ENCODE measurements at places on chromosomes 3 and 15.

- DNase-seq, result peak; percentile 83
Observed at GRCh38 chr3:188950832-188951489, 220.8 kb upstream of the TPRG1 start.

- no peak for DNase-seq
Observed at GRCh38 chr3:176964661-176965060, 232.6 kb downstream of the TBL1XR1 start.

- peak; percentile 23 for DNase-seq
Observed at GRCh38 chr15:39720621-39721611, 61.7 kb downstream of the FSIP1 start.

DNA sequence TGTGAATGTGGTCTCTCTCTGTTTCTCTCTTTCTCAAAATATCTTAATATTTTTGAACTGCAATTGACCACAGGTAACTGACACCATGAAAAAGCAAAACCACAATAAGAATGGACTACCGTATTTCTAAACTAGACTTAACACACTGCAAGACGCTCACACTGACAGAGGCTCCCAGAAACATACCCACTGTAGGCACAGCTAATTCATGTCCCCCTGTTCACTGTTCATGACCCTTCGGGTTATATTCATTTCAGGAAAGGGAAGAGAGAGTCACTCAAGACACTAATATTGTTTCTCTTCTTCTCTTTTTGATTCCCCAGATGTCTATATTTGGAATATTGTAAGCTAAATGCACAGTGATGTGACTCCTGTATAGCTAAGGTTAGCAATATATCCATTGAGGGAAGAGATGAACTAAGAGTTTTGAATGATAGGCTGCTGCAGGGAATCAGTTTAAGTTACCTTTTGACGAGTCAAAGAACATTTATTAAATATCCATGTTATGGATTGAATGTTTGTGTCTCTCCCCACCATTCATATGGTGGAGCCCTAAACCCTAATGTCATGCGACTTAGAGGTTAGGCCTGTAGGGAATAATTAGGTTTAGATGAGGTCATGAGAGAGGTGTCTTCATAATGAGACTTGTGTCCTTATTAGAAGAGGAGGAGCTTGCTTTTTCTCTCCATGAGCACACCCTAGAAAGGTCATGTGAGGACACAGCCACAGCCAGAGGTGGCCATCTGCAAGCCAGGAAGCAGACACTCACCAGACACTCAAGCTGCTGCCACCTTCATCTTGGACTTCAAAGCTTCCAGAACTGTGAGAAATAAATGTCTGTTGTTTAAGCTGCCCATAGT is 216.6 kb upstream of the GRM7 start:
- no peak for DNase-seq

GRCh38 chr15:73127302-73127936 is 75.2 kb downstream of the NEO1 start:
- DNase-seq, result no peak

- DNase-seq, result no peak
Observed at GRCh38 chr15:82830427-82831173, 21.2 kb downstream of the WHAMM start.

GRCh38 chr3:107945417-107946094 is 145.3 kb downstream of the CD47 start:
- DNase-seq, result no peak

DNA sequence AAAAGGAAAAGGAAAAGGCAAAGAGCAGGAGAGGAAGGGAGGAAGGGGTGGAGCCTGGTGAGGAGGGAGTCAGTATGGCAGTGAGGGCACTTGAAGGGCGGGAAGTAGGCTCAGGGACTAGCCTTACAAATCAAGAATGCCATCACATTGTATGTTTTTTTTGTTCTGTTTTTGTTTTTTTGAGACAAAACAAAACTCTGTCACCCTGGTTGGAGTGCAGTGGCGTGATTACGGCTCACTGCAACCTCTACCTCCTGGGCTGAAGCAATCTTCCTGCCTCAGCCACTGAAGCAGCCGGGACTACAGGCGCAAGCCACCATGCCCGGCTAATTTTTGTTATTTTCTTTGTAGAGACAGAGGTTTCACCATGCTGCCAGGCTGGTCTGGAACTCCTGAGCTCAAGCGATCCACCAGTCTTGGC is 10.5 kb upstream of the PIK3CB start:
- DNase-seq, result no peak

GRCh38 chr15:78059110-78059839 is 18.2 kb downstream of the TBC1D2B start:
- DNase-seq, result no peak

DNA sequence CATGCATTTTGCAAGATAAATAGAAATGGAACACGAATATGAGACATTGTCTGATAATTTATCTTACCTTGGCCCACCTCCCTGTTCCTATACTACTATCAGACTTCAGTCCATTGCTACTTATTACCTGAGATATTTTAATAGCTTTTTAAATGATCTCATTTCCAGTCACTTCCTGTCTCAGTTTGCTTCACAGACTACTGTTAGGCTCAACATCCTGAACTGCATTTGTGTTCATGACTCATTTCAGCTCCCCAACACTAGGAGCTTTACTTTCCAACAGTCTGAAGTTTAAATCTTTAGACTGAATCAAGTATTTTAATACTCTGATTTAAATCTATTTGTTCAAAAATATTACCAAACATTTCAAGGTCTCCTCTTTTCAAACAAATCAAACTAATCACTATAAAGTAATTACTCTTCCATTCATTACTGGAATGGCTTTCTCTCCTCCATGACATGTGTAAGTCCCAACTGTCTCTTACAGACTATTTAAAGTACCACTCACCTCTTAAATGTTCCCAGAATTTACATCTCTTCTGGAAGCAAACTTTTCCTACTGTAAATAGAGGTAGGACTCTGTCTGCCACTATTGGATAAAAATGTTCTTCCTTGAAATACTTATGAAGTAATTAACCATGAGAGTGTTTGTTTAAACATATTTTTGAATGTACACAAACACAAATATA is 1277.6 kb downstream of the ZPLD1 start:
- DNase-seq, result peak; percentile 2

DNA sequence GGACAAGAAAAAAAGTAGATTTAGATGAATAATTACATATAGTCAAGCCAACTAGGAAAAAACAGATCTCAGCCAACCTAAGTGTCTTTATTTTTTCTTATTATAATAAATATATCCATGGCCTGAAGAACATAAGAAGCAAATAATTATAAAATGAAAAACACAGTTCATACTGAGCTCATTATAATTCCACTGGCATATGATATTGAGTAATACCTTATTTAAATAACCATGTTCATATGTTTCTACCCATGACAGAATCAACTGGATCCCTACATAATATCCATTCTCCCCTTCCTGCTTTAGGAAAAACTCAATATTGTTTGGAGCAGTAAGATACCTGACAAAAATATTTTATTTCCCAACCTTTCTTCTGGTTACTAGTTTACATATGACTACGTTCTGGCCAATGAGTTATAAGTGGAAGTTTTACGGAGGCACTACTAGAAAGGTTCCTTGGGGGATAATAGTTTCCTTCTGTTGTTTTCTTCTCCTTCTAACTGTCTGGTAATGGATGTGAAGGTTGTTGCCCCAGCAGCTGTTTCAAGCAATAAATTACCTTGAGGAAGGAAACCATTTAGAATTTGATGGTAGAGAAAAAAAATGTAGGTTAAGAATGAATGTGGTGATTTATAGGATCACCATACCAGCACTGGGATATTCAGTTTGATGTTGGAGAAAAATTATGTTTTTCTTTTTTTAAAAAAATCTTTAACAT is 184.1 kb upstream of the MBNL1 start:
- no peak for DNase-seq

GRCh38 chr3:184016169-184016570 is 1.5 kb downstream of the ABCC5 start:
- DNase-seq, result no peak

DNA sequence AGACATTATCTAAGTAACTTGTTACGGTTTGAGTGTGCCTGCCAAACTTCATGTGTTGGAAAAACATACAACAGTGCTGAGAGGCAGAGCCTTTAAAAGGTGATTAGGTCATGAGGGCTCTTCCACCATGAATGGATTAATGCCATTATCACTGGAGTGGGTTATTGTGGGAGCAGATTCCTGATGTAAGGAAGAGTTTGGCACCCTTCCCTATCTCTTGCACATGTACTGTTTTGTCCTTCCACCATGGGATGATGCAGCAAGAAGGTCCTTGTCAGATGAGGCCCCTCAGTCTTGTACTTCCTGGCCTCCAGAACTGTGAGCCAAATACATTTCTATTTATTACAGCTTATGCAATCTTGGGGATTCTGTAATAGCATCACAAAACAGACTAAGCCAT is 413.9 kb downstream of the EPHA3 start:
- no peak for DNase-seq

GRCh38 chr3:171935261-171936123 is 92.3 kb downstream of the TMEM212 start:
- DNase-seq, result no peak

- DNase-seq, result no peak
Observed at GRCh38 chr3:113516115-113516505, 1.2 kb upstream of the SPICE1 start.

DNA sequence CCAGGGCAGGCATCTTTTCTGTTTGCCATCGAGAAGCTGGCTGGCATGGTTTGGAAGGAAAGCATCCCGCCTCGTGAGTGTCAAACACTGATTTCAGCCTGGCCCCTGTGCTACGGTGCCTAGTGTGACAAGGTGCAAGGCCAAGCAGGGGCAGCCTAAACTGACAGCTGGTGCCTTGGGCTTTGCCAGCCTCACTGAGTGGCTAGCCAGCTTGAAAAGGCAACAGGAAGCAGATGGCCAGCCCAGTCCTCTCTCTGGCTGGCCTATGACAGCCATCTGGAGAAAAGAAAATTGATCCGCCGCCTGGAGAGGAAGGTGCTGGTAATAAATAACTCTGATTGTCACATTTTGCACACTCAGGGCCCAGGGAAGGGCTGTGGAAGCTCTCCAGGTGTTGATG is 52.2 kb downstream of the C3orf85 start:
- DNase-seq, result no peak

GRCh38 chr15:56805466-56806147 is 72.3 kb upstream of the ZNF280D start:
- peak; percentile 45 for DNase-seq

DNA sequence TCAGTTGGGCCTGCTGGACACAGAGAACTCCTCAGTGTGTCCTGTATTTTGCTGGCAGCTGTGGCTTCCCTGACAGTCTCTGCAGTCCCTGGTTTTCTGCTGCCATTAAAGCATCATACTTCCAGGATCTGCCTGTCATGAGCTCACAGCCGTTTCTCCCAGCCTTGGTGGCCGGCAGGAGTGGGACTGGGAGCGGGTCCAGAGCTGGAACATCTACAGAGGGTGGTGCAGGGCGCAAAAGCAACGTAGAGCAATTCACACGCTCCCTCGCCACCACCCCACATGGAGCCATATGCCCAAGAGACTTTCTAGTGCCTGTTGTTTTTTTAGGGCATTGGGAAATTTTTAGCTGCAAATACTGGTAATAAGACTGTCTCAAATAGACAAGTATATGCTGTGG is 33.6 kb downstream of the ABTB1 start:
- DNase-seq, result no peak

DNA sequence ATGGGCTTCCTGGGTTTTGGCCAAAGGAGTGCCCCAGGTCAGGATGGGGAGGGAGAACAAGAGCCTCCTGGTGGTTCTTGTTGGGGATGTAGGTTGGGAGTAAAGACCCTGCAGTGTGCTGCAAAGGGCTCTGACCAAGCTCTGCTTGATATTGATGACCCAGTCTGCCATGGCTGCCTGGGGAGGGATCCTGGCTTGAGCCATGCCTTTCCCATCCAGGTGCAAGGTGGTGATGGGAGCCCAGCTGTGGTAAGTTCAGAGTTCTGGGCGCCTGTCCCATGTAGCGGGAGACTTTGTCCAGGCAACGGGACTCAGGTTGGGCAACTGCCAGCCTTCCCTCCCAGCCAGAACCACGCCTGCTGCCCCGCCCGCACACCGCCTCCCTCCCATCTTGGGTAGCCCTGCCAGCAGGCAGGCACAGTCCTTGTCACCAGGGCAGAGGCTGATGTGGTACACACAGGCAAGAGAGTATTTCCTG is 2.6 kb downstream of the GNAI2 start:
- DNase-seq, result no peak

GRCh38 chr3:124784686-124785382 is 54.6 kb downstream of the UMPS start:
- no peak for DNase-seq
